Hair follicular keratinocyte (primary cell): ENCODE measurements at places on chromosomes 7 and 10. TPM values are rescaled to one million over a fixed set of nuclear protein-coding genes. Genes with fewer than 3 reads are reported as not detected.

The ZNF488 gene
- total RNA-seq = 0.39 and 1.3 TPM in 2 replicates

The ARF5 gene
- 356 and 391 TPM in 2 replicates for total RNA-seq

The ZSCAN21 gene
- 9.1 and 10.7 TPM in 2 replicates for total RNA-seq

The GARIN1A gene
- total RNA-seq = not detected in 2 replicates

The CFTR gene
- not detected in 2 replicates for total RNA-seq

The SDK1 gene
- total RNA-seq = 1.1 and 1.6 TPM in 2 replicates

The PDE1C gene
- total RNA-seq = 3.4 and 6.7 TPM in 2 replicates
